ENCODE measurements at places on chromosomes 7 and 10. TPM values are rescaled to one million over a fixed set of nuclear protein-coding genes. Genes with fewer than 3 reads are reported as not detected.

DNA sequence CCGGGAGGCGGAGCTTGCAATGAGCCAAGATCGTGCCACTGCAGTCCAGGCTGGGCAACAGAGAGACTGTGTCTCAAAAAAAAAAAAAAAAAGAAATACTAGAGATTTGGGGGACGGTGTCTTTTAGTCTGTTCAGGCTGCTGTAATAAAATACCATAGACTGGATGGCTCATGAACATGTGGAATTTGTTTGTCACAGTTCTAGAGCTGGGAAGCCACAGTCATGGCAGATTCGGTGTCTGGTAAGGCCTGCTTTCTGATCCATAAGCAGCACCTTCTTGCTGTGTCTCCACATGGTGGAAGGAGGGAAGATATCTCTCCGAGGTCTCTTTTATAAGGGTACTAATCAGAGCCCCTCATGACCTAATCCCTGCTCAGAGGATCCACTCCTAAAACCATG, 102.7 kb upstream of the MKLN1 start:
- DNase-seq, result no peak

Gene CACNB2
- 0.93 TPM for polyA plus RNA-seq

- no peak for DNase-seq
Measured at GRCh38 chr10:68469838-68470237, 1.9 kb downstream of the DNA2 start.

- DNase-seq, result no peak
Measured at GRCh38 chr10:77744245-77744644, 106.6 kb upstream of the KCNMA1 start.

DNA sequence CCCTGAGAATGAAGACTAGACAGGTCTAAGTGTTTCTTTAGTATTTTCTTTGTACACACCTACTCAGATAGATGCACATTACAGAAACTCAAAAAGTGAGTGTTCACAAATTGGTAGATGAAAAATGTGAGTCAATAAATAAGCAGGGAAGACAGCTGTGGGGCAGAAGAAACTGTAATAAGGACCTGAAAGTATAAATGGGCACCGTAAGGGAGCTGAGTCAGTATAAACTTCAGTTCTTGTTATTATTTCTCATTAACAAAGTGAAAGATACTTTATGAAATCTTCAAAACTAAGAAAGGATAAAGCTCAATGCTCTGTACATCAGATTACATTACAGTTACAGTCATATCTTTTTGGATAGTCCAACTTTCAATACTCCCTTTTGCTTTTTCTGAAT, 2.5 kb downstream of the MTPN start:
- DNase-seq, result no peak
